ENCODE measurements at places on chromosomes 4 and X.

DNA sequence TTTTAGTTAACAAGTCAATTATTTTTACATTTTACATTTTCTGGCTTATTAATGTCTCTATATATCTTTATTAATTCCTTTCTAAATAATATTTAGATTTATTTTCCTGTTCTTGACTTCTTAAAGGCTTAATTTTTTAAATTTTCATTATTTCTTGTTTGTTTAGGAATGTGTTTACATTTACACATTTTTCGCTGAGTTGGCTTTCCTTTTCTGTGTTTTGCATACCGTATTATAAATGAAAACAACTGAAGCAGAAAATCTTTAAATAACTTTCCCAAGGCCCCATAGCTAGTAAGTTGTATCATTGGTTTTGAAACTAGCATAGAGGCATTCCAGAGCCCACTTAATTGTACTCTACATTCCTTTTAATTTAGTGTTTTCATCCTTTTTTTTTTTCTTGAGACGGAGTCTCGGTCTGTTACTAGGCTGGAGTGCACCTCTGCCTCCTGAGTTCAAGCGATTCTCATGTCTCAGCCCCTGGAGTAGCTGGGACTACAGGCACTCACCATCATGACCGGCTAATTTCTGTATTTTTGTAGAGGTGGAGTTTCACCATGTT lies 261.6 kb downstream of the IQCM start:
- DNase-seq = no peak

DNA sequence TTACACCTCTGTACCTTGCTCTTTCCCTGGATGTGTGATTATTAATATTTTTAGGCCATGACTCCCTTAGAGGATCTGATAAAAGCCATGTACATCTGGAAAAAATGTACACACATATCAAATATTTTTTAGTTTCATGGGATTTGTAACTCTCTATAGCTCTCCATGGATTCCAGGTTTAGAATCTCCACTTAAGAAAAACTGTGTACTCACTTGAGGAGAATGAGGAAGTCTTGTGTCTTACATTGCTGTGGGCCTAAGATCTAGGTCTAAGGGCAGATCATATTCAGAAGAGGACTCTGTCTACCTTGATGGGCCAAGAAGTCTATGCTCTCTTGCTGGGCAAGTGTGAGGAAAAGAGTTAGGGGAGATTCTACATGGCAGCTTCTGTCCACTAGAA lies 98.0 kb downstream of the RRAGB start:
- no peak for DNase-seq

- DNase-seq = no peak
Measured at GRCh38 chrX:97638621-97639020, 754.9 kb downstream of the RPA4 start.

DNA sequence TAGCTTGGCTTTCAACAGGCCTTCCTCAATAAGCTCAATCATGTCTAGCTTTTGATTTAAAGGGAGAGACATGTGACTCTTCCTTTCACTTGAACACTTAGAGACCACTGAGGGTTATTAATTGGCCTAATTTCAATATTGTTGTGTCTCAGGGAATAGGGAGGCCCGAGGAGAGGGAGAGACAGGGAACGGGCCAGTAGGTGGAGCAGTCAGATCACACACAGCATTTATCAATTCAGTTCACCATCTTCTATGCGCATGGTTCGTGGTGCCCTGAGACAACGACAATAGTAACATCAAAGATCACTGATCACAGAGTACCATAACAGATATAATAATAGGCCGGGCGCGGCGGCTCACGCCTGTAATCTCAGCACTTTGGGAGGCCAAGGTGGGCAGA lies 17.8 kb downstream of the ZNF81 start:
- peak; percentile 2 for DNase-seq

- DNase-seq = no peak
Measured at GRCh38 chrX:129641941-129642340, 12.8 kb downstream of the APLN start.

GRCh38 chr4:73650250-73650649 lies 30.0 kb upstream of the RASSF6 start:
- no peak for DNase-seq

- no peak for DNase-seq
Measured at GRCh38 chr4:16289897-16290554, 63.8 kb upstream of the TAPT1 start.

DNA sequence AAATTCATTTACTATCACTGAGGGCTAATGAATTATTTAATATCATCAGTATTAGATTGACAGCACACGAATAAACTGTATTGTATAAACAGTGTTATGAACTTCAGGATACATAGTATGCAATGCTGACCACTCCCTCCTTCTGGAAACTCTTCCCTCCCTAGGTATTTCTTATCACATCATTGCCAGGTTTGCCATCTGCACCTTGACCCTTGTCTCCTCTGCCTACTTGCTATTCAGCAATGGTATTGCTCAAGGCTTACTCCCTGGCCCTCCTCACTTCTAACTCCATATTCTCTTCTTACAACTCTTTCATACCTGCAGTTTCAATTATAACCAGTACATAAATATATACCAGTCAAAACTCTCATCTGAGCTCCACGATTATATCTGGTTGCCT lies 38.9 kb downstream of the ATP8A1 start:
- no peak for DNase-seq

GRCh38 chrX:78329486-78329885 lies 2.1 kb upstream of the CYSLTR1 start:
- DNase-seq = no peak

DNA sequence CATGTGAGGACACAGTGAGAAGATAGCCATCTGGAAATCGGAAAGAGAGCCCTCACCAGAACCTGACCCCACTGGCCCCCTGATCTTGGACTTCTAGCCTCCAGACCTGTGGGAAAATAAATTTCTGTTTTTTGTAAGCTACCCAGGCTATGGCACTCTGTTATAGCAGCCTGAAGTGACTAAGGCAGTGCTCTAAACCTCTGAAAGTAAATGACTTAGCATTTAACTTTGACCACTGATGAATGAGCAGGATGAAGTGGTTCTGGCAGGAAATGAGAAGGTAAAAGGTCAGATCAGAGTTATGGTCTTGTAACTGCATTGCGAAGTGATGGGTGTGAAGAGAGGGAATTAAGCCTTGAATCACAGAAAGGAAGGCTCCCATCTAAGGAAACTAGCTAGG lies 17.0 kb downstream of the GPAT3 start:
- DNase-seq = no peak

- no peak for DNase-seq
Measured at GRCh38 chr4:5805270-5805669, 87.6 kb downstream of the CRMP1 start.

DNA sequence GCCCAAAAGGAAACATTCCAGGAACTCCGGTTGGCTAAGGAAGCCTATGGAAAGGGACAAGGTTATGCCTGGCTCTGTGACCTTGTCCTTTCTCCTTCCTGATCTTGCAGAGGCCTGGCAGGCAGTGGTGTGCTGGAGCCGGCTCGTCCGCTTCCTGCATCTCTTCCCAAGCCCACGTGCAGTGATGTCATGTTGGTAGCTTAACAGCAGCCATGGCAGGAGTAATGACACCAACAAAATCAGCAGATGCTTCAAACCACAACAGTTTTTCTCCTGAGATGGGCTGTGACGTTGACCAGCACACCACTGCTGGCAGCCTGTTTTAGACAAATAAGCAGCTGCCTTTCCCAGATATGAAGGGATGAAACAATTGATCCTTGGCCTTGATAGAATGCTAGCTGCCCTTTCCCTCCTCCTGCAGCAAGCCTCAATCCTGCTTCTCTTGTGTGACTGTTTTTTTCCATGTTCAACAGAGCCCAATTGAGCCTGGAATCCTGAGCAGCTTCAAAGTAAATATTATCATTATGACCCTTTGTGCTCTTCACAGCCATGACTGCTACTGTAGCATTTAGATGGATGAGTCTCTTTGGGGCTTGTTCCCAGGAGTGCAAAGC lies 23.4 kb downstream of the SEPTIN6 start:
- DNase-seq = no peak

GRCh38 chr4:82519776-82520175 lies 42.0 kb downstream of the TMEM150C start:
- DNase-seq = no peak

DNA sequence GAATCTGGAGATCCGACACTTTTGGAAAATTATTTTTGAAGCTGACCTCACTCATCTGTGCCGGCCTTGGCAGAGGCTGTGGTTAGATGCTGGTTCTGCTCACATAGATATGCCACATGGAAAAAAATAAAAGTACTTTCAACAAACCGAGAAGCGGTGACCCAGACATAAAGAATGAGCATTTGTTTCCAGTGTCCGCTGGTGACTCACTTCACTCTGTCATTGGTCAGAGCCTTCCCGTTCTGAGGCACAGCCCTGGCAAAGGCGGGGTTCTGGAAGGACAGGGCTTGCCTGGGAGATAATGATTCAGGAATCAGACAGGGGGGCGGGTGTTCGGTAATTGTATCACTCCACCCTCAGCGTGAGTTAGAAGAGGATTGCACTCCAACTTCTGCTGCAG lies 172.4 kb upstream of the MXRA5 start:
- DNase-seq = no peak

DNA sequence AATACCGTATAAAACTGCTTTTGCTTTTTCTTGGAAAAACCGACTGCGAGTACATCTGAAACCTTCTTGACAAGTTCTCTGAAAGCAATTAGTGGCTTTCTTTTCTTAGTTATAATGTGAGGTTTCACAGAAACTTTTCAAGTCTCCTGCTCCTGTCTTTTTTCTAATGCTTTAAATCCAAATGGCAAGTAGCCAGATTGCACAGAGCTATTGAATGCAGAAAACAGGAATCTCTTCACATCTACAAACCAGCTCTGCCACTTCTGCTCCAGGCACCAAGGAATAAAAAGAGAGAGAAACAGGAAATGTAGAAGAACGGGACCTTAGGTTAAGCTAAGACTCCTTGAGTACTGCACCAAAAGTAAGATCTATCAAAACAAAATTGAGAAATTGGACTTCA lies 267.3 kb upstream of the TET2 start:
- no peak for DNase-seq

- DNase-seq = no peak
Measured at GRCh38 chr4:52915730-52916300, 53.7 kb downstream of the RASL11B start.

- DNase-seq = no peak
Measured at GRCh38 chr4:78971326-78971725, 32.1 kb upstream of the PAQR3 start.

- peak; percentile 26 for DNase-seq
Measured at GRCh38 chrX:65706041-65706828, 38.8 kb downstream of the MSN start.

DNA sequence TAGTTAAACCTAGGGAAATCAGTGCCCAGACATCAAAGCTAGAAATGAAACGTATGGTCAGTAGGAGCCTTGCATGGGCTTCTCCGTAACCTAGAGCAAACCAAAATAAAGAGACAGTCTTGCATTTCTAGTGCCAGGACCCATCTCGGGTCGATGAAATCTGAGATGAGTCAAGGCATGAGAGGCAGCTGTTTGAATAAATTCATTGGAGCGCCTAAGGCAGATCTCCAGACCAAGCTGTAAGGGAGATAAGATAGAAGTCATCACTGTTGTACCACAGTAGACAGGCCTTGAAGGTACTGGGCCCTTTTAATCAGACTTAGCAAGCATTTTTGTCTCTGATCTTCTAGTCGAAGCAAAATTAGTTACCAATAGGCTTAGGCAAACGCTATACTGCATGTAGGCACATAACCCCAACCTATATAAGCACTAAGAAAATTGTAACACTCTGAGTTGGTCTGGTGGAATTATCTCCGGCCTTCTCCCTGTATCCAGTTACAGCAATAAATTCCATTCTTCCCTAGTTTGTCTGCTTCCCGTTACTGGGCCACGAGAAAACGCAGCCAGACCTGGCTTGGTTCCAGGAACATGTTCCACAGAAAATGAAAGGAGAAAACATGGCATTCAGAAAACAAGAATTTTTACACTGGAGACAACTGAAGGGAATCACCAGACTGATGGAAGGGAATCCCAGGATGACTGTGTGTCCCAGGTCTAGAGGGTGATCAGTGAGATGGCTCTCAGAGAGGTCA lies 21.1 kb upstream of the PAPSS1 start:
- no peak for DNase-seq

DNA sequence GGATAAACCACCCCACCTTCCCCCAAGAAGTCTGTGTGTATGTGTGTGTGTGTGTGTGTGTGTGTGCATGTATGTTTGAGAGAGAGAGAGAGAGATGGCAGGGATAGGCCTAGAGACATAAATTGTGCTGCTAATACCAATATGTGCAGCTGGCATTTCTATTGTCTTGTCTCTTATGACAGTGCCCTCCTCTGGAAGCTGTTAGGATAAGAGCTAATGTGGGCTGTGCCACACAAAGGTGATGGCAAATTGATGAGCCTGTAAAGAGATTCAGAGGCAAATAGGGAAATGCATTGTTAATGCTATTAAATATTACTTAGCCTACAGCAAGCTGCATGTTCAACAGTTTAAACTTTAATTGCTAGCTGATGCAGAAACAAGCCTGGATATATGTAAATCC lies 332.0 kb downstream of the NKX6-1 start:
- no peak for DNase-seq

GRCh38 chr4:168769837-168770236 lies 240.2 kb downstream of the CBR4 start:
- DNase-seq = no peak

- no peak for DNase-seq
Measured at GRCh38 chr4:39030725-39031124, 1.5 kb downstream of the TMEM156 start.

- DNase-seq = no peak
Measured at GRCh38 chrX:38465686-38466085, 95.7 kb upstream of the TSPAN7 start.

DNA sequence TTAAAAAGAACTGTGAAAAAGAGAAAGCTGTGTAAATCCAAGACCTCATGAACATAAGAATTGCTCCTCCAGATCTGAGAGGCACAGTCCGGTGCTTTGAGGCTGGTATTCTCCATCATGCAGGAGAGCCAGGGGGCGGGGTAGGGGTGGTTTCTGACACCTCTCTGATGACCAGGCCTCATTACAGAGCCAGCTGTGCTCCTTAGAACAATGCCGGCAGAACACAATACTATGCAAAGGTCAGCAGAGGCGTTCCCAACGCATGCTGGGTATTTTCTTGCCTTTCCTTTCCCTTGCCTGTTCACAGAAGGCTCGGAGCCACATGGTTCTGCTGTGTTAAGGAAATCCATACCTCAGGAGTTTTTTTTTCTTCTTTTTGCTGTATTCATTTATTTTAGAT lies 91.2 kb upstream of the SOD3 start:
- DNase-seq = no peak

Data from effector CD4-positive, alpha-beta T cell (primary cell).